ENCODE measurements at places on chromosomes 3 and 15. TPM values are rescaled to one million over a fixed set of nuclear protein-coding genes. Genes with fewer than 3 reads are reported as not detected.

The UNC13C gene
- 0.03 TPM for total RNA-seq

The CNTN4 gene
- not detected for total RNA-seq

The CNBP gene
- total RNA-seq, result 701 TPM

The CCDC33 gene
- not detected for total RNA-seq

The ZMYND10 gene
- 1.4 TPM for total RNA-seq

The AHSG gene
- total RNA-seq, result 0.32 TPM

DNA sequence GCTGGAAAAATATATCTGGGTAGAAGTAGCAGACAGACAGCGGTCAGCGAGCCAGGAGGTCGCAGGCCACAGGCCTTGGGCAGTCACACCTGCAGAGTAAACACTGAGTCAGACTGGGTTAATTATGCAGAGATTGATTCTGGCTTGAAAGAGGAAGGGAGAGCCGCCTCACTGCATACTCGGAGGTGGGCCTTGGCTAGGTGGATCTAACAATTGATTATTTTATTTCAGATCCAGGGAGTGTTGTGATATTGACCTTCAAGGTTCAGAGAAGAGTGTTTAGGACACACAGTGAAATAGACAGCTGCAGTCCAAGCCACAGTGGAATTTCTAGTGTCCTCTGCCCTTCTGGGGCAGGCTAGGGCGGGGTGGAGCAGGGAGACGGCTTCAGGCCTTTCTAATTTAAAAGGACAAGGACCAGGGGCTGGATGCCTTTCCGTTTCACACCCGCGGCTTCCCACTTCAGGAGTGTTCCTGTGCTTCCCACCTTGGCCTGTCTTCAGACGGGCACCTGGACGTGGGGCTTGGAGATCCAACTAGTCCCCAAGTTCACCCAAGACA lies 237.3 kb downstream of the XXYLT1 start:
- DNase-seq, result no peak

GRCh38 chr3:29319262-29319661 lies 38.4 kb downstream of the RBMS3 start:
- no peak for DNase-seq

- DNase-seq, result no peak
These were observed 835 bp upstream of the GMPPB start for GRCh38 chr3:49724586-49724985.

DNA sequence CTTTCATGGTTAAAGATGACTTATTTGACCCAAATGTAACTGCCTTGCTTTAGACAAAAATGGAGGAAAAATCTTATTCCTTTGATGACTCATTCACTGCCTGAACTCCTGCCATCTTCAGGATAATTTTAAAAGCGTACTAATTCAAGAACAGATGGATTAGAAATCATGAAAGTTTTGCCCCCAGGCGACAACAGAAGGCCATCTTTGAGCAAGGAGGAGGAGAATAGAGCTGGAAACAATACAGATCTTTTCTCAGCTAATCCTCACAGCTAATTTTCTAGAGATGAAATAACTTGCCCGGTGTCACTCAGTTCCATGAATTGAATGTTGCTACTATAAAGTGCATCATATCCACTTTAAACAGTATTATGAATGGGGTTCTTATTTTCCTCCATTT lies 324.7 kb upstream of the RARB start:
- no peak for DNase-seq

DNA sequence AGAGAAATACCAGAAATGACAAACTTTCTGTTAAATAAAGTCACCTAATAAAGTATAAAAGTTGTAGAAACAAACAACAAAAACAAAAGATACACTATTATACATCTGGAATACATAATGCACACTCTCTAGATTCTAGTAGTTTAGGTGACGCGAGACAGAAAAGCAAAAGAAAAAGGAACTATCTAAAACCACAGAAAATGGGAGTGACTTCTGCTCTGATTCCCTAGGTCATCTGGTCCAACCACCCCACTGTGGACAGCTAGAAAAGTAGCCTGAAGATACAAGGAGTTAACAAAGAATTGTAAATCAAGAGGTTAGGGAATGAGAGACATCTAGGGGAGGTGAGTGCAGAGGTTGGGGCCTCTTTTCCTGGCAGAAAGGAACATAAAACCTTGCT lies 39.1 kb downstream of the DHX36 start:
- DNase-seq, result no peak

- DNase-seq, result no peak
These were observed 110.5 kb downstream of the EPHB1 start for GRCh38 chr3:134905647-134905935.

DNA sequence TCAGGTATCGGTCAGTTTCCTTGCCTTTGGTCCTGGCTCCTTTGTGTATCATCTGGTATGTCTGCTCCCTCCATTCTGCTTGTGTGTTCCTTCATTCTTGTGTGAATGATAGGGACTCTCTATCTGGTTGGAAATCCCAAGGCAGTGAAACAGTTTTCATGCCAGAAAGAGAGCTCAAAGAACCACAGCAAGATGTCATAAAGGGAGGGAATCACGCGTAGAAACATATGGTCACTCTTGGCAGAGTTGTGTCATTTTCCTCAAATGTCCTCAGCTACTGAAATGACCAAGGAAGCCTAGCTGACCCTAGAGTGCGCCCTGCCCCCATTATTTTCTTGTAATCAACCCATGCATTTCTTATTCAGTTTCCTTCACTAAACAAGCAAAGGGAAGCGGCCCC lies 48.0 kb downstream of the RASGRP1 start:
- DNase-seq, result no peak

- peak; percentile 12 for DNase-seq
These were observed 69.0 kb upstream of the THBS1 start for GRCh38 chr15:39511916-39512260.

DNA sequence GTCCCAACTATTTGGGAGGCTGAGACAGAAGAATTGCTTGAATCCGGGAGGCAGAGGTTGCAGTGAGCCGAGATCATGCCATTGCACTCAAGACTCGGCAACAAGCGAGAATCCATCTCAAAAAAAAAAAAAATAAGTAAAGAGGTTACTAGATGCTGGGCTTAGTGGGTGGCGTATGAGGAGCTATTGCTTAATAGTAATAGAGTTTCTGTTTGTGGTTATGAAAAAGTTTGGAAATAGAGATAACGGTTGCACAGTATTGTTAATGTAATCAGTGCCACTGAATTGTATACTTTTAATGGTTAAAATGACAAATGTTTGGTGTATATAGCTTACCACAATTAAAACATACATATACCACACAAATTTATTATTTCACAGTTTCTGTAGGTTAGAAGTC lies 14.7 kb upstream of the HHATL start:
- DNase-seq, result no peak

GRCh38 chr3:99172736-99173657 lies 271.5 kb upstream of the DCBLD2 start:
- DNase-seq, result peak; percentile 68

DNA sequence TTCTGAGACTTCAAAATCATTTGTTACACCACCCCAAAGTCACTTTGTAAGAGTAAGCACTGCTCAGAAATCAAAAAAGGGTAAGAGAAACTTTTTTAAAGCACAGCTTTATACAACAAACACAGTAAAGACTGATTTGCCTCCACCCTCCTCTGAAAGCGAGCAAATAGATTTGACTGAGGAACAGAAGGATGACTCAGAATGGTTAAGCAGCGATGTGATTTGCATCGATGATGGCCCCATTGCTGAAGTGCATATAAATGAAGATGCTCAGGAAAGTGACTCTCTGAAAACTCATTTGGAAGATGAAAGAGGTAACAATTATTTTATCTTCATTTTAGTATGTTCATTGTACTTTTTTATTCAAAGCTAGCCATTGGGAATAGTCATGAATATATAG lies 32.6 kb downstream of the BLM start:
- no peak for DNase-seq

- no peak for DNase-seq
These were observed 75.0 kb downstream of the CORO2B start for GRCh38 chr15:68653801-68654200.

DNA sequence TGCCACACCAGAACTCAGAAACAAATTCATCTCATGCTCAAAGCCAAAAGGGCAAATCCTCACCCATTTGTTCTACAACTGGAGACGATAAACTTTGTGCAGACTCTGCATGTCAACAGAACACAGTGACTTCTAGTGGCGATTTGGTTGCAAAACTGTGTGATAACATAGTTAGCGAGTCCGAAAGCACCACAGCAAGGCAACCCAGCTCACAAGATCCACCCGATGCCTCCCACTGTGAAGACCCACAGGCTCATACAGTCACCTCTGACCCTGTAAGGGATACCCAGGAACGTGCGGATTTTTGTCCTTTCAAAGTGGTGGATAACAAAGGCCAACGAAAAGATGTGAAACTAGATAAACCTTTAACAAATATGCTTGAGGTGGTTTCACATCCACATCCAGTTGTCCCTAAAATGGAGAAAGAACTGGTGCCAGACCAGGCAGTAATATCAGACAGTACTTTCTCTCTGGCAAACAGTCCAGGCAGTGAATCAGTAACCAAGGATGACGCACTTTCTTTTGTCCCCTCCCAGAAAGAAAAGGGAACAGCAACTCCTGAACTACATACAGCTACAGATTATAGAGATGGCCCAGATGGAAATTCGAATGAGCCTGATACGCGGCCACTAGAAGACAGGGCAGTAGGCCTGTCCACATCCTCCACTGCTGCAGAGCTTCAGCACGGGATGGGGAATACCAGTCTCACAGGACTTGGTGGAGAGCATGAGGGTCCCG lies 199.7 kb downstream of the AKAP13 start:
- DNase-seq, result peak; percentile 15

DNA sequence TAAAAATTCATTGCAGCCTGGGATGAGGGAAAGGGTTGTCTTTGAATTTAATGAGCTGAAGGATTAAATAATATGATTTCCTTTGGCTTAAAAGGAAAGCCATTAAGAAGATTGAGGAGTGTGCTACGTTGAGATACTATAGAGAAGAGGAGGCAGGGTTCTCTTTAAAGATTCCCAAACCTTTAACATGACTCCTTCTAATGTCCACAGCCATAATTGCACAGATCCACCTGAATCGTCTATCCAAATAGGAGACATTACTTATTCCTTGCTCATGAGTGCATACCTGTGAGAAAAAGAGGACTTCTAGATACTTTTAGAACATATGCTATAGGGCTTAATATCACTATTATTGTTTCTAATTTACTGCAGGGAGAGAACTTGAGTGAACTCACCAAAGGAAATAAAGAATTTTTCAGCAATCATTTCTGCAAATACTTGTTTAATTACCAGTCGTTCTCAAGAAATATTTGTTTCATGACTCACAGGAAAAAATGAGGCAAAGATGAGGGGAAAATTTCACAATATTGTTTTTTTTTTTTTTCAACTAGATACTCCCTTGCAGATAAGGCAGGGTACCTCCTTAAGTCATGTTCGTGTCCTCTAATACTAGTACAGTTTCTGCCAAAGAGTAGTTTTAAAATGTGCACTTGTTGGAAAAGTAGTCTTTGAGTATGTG lies 8.9 kb upstream of the SUCNR1 start:
- DNase-seq, result peak; percentile 82

GRCh38 chr15:101266787-101267186 lies 10.5 kb downstream of the SELENOS start:
- no peak for DNase-seq

DNA sequence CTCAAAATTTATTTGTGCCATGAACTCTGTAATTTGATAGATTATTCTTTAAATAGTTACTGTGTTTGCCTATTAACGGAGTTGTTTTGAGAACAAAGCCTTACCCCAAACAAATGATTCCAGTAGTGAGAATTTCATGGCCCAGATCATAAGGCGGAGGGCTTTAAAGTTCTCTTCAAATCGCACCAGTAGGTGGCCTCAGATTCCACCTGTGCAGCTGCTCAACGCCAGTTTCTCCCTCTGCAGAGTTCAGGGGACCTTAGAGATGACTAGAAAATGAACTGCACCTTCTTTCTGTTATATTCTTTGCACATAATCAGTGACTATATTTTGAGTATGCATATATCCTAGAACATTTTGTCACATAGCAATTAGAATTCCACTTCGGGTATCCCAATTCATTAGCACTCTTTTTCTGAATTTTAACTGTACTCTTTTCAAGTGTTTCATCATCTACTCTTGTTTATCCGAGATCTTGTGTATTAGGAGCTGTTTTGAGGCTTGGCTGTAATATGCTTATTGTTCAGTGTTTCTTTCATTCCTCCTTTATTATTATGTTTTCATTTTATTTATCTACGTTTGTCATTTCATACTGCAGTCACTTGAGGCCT lies 232.6 kb upstream of the CHRM5 start:
- DNase-seq, result peak; percentile 16

- no peak for DNase-seq
These were observed 162.9 kb upstream of the PDZRN3 start for GRCh38 chr3:73787620-73788019.

GRCh38 chr15:95277266-95277665 lies 1045.9 kb downstream of the MCTP2 start:
- DNase-seq, result no peak

DNA sequence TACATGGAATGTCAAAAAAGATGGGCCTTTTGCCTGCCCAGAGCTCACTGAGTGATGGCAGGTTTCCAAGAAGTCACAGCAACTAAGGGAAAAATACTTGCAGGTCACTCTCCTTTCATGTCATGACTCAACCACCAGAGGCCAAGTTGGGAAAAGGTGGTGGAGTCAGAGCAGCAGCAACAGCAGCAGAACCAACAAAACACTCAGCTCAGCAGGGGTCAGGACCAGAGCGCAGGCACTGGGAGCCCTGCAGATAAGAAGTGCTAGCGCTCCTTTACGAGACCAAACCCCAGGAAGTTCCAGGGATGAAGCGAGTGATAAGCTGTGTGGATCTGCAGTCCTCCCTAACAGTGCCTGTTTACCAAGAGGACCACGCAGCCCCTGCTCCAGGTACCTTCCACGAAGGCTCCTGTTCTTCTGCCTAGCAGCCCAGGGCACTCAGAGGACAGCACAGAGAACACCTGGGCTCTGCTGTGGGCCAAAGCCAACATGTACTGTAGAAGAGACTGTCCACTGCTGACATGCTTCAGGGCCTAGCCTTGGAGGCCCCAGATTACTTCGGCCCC lies 26.0 kb downstream of the POC1A start:
- DNase-seq, result peak; percentile 88

DNA sequence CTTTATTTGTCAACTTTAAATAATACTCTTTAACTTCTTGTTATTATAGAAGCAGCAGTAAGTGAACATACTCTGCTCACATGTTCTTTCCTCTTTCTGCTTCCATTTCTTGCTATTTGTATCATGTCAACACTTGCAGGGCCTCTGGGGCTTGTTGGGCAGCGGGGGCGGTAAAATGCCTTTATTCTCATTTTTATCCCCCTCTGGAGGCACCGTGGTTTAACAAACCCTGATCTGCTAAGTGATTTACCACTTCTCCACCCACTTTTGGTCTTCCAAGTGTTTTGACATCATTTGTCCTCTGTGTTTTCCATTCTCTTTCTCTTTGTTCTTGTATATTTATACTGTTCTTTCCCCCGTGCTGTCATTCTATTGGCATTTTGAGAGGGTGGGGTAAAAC lies 33.9 kb downstream of the SCN10A start:
- DNase-seq, result no peak

- DNase-seq, result peak; percentile 77
These were observed 63.7 kb downstream of the DCLK3 start for GRCh38 chr3:36700537-36701248.

DNA sequence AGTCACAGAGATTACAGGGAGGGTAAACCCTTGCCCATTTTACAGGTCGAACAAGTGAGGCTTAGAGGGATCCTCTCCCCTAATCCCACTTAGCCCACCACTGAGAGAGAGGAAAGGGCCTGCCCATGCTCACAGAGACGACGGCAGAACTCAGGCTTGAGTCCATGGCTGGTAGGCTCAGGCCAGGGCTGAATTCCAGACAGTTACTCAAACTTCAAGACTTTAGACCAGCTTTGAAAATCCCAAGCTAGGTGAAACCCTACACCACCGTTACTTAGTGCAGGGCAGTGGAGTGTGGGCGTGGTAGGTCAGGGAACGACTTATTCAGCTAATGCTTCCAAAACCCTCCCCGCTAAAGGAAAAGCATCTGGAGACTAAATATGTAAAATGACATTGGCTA lies 16.4 kb downstream of the GRIP2 start:
- DNase-seq, result no peak

Measured in HT1080 (cell line).